Bronchus fibroblast of lung (primary cell): ENCODE measurements at places on chromosomes 2 and 18. TPM values are rescaled to one million over a fixed set of nuclear protein-coding genes. Genes with fewer than 3 reads are reported as not detected.

Gene NAT8
- not detected in 2 replicates for total RNA-seq

Gene LRRTM1
- not detected in 2 replicates for total RNA-seq

Gene TACR1
- total RNA-seq: not detected in 2 replicates

Gene EMILIN1
- total RNA-seq: 188 and 191 TPM in 2 replicates

Gene PSMA8
- total RNA-seq: not detected in 2 replicates
